ENCODE measurements at places on chromosomes 5 and 9.

- peak; percentile 10 for DNase-seq
Measured at GRCh38 chr5:95390812-95391492, at the start of gene FAM81B. TSS of gene FAM81B (plus strand) at chr5:95391366. CDS start at chr5:95391390, 24 bp downstream.

GRCh38 chr5:10695759-10696543, 65.1 kb downstream of the DAP start:
- DNase-seq = peak; percentile 57

GRCh38 chr9:80282766-80283165, 711.0 kb downstream of the TLE4 start:
- DNase-seq = no peak

- DNase-seq = no peak
Measured at GRCh38 chr5:10868956-10869355, 107.9 kb upstream of the DAP start.

DNA sequence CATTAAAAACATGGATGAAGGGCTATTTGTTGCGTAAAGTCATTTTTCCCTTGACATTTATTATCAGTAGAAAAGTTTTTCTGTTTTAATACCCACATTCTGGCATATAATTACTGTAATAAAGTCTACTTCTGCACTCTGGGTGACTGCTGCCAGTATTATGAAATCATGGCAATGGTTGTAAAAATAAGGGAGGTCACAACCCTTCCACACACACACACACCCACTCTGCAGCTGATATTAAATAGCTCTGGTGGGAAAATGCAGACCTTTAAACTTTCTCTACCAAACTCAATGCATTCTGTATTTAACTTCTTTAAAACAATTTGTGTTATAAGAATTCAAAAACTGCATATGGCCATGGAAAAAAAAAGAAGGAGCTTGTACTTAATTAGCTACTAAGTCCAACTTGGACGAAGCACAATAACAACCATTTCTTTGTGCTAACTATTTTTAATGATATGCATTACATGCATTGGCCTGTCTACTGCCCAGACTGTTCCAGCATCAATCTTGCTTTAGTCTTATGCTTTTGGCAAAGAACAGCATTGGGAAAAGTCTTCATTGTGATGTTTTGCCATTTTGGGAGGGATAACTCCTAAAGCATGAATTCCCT, 137.6 kb upstream of the MAP3K1 start:
- peak; percentile 81 for DNase-seq

- DNase-seq = no peak
Measured at GRCh38 chr5:95385334-95385733, 5.8 kb upstream of the FAM81B start.

GRCh38 chr9:99166149-99166548, 55.6 kb downstream of the ALG2 start:
- no peak for DNase-seq

- DNase-seq = peak; percentile 78
Measured at GRCh38 chr5:69271376-69271775, 36.7 kb downstream of the CDK7 start.

DNA sequence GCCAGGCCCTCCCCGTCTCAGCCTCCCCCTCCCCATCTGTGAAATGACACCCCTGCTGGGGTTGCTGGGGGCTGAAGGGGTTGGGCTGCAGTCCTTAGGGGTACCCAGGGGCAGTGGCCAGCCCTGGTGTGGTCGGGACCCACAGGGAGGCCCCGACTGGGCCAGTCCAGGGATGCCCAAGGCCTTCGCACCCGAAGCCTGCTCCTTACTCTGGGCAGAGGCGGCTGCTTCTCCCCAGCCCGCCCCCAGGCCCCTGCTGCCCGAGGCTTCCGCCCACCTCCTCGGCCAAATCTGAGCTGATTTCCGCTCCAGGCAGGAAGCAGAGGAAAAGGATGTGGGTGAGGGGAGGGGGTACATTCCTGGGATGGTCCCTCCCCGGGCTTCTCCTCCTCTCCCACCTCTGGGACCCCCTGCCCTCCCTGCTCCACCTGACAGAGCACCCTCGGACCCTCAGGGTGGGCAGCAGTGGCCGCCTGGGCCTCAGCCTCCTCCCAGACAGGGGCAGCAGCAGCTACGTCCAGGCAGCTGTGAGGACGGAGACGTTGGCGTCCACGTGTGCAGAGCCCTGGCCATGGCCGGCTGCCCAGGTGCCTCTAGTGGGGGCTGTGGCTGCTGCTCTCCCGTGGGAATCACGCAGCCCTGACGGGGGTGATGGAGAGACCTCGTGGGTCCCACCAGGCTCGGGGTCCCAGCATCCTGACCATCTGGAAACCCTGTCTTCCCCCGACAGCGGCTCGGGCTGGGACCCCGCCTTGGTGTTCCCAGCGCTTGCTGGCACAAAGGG, 4.2 kb upstream of the NRARP start:
- no peak for DNase-seq

DNA sequence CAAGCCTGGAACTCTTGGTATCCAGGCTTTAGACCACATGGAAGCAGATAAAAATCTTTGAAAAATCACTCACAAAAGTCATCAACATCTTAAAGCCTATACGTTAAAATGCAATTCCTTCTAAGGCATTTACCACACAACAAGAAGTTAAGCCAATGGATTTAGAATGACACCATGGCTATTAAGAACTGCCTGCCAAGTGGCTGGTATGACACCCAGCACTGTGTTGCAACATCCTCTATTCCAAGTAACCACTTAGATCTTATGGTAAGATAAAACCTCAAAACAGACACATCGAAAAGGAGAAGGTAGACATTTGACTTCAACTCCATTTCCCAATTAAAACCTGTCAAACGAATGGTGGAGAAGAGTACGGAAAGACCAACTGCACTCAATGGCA, 344.2 kb upstream of the SLC30A5 start:
- peak; percentile 27 for DNase-seq

GRCh38 chr5:14807471-14807870, 64.1 kb downstream of the ANKH start:
- DNase-seq = no peak

DNA sequence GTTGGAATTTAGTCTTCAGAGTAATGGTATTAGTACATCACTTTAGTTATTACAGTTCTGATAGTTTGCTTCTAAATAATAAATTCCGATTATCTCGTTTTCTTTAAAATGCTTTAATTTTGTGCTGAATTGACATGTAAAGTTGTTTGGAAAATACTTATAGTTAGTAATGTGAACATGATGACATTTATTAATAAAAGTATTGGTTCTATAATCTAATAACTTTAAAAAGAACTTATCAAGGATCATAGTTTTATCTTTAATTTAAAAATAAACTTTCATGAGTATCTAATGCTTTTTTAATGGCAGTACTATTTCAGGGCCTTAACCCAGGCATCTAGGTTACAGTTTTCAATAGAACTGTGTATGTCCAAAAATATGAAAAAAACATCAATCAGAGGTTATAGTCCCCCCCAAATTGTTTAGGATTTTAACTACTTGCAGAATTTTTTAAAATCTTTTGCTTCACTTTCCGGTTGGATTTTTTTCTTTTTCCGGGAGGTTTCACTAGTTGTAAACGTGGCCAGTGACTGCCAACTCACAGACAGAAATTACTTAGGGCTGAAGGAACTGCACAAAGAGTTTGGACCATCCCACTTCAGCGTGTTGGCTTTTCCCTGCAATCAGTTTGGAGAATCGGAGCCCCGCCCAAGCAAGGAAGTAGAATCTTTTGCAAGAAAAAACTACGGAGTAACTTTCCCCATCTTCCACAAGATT, 680 bp downstream of the GPX8 start:
- DNase-seq = peak; percentile 97

- no peak for DNase-seq
Measured at GRCh38 chr9:18504707-18505106, 30.8 kb downstream of the ADAMTSL1 start.

- DNase-seq = peak; percentile 26
Measured at GRCh38 chr5:172078726-172079345, 72.4 kb upstream of the FBXW11 start.

- no peak for DNase-seq
Measured at GRCh38 chr9:5579881-5580280, 49.0 kb upstream of the RIC1 start.

DNA sequence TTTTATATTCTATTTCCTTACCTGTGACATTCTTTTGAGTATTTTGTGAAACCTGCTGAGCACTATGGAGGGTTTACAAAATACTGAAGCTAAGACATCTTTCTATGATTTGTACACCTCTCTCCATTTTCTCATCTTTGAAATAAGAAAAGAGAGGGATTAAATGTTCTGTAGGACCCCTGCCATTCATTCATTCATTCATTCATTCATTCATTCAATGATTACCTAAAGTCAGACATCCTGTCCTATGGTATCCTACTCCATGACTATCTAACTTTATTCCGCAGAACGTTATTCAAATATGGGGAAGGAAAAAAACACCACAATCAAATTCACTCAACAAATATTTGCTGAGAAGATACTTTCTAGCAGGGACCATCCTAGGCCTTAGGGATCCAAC, 51.4 kb downstream of the AP3B1 start:
- DNase-seq = no peak

DNA sequence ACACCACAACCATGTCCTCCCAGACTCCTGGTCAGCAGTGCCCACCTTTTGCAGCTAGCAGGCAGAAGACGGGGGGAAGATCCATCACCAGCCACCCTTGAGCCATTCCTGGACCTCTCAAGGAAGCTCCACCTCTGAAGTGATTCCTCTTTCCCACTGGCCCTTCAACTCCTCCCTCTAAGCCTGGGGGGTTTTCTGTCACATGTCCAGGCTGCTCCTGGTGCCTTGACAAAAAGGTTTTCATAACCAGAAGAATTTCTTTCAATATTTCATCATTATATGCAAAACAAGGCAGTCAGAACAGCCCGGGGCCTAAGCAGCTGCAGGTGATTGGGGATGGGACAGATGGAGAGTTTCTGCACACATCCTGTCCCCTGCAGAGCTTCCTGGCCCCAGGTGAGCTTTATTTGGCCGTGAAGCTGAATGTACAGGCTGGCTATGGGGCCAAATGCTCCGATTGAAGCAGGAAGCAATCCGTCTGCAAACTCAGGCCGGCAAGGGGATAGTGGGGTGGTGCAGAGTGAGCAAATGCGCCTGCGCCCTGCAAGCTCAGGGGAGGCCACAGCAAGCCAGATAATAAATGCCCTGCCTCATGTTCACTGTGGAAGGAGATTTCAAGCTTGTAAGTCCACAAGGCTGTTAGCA, 173.5 kb downstream of the C5orf15 start:
- no peak for DNase-seq

DNA sequence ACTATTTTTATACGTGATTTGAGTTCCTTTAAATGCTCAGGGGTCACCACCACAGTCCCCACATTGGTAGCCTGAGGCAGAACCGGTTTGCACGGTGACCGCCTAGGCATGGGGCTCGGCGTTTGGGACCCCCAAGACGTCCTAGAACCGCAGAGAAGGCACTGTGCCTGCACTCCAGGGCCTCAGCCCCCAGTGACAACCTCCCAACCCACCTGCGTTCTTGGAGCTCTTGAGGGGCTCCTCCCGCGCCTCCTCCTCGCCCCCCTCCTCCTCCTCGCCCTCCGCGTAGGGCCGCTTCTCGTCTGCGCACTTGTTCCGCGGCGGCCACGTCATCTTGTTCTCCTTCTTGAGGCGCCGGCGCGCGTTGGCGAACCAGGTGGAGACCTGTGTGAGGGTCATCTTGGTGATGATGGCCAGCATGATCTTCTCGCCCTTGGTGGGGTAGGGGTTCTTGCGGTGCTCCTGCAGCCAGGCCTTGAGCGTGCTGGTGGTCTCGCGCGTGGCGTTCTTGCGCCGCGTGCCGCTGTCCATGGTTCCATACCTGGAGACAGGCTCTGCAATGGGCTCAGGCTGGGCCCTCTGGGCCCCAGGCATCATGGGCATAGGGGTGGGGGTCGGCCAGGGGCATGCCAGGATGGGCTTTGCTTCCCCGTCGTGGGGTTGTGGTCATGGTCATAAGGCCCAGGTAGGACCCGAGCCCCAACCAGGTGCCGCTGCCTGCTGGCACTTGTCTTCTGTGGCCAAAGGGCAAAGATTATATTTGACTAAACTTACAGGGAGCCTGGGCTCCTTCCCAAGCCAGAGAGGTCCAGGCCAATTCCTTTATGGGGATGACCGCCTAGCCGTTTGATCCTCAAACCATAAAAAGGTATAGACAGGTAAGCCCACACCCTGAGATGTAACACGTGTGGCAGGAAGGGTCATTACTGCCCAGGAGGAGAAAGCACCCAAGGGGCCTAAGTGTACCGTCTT, 3.1 kb downstream of the IRX4 start:
- DNase-seq = no peak

DNA sequence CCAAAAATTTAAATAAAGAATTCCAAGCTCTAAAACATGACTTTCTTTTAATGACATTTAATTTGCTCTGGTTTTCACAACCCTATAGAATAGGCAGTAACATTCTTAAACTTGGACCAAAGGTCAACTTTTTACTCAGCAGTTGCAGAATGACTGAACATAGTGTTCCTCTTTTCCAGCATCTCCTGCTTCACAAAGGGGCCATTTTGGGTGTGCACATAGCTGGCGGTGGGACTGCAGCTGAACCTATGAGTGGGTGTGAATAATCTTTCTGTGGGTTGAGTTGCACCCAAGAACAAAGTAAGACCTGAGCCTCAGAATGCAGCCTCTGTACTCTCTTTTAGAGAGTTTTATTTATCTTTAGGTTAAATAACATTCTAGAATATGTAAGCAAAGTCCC, 96.9 kb upstream of the HAPLN1 start:
- no peak for DNase-seq

DNA sequence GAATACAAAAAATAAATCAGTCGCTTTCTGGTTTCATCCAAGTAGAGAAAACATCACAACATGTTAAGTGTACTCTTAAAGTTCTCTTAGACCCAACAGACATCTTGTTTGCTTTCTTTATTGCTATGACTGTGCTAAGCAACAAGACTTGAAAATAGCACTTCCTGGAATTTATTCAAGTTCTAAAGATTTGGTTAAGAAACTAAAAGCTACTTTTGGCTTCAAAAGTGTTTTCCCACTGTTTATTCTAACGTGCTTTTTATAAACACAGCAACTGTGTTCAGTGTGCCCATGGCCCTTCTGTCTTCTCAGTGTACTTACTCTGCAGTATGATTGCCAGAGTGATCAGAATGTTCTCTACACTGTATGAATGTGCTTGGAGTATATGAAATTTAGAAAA, 109.8 kb downstream of the GIN1 start:
- no peak for DNase-seq

DNA sequence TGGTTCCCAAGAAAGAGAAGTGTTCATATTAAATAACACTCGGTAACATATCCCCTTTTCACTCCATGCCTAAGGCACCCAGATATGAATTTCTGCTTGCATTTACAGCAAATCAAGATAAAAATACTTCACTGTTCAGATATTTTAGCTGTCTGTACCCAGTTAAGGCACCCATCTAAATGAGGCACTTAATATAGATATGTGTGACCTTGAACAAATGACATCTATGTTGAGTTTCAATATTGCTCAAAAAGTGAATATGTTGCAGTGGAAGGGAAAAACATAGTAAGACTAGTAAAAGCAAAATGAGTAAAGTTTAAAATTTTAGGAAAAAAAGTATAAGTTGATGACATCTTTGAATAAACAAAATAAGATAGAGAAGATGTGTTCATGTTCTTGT, 32.4 kb upstream of the SPDL1 start:
- DNase-seq = no peak

DNA sequence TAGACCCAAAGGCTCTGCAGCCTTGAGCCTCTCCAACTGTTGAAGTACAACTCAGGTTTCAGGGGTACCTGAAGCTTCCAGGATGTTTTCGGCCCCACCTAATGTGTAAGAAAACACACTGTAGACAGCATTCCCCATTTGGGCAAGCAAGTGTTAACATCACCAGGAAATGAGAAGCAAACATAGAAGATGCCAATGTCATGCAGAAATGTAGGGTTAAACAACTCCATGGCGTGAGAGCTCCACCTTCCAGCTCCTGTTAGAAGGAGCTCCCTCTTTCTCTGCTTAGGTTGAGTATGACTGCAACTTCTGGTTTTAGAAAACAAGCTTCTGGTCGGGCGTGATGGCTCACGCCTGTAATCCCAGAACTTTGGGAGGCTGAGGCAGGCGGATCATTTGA, 31.0 kb upstream of the DENND1A start:
- DNase-seq = no peak

Data from EH (cell line).